Lower lobe of right lung (tissue), 2 donors: ENCODE measurements at places on chromosomes 2 and 18.

DNA sequence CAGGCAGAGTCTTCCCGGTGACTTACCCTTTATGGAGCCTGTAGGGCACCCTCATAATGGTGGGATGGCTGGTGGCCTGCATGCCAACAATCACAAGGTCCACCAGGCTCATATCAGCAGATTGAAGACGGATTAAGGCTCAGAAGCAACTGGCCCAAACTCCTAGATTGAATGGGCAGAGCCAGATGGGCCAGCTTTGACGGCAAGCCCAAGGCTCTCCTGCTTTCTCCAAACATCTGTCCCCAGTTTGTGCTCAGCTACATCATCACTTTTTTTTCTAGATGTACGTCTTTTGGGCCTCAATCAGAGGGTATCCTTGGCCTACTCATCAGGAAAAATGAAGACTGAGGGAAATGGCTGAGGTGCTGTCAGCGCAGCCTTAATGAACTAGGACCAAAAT, 114.6 kb downstream of the VIT start:
- DNase-seq = no peak

- no peak for DNase-seq
These were observed 10.5 kb downstream of the DOK6 start for GRCh38 chr18:69411199-69411598.

GRCh38 chr18:1090758-1091157, 186.1 kb downstream of the ADCYAP1 start:
- DNase-seq = no peak

DNA sequence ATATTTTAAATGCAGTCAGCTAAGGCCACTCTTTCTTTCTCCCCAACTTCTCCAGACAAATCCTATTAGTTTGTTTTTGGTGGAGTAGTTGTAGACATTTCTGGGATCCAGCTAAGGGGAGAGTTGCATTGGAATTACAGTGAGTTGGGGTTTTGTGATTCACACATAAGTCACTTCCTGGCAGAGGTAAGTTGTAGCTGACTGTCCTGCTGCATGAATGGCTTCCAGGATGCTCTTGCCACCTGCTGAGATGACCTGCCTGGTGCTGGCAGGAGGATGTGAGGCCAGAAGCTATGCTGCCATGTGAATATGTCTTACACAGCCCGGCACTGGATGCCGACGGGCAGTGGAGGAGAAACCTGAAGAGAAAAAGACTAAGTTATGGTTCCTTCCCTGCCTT, 243.7 kb downstream of the TDRD15 start:
- no peak for DNase-seq

DNA sequence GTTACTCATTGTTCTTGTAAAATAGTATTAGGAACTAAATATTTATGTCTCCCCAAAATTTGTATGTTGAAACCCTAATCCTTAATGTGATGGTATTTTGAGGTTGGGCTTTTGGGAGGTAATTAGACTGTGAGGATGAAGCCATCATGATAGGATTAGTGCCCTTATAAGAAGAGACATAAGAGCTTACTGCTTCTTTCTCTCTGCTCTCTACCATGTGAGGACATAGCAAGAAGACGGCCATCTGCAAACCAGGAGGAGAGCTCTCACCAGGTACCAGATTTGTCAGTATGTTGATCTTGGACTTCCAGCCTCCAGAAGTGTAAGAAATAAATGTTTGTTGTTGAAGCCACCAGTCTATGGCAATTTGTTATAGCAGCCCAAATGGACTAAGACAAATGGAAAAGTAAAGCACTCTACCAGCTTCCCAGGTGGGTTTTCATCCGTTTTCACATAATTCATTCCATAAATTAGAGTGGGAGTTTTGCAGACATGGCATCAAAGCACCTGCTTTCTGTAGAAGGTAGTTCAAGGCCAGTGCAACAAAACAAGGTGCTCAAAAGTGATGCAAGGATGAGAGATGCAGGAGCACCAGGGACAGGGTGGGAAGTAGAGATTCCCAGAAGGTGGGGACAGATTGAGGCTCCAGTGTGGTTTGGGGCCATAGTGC, 70.7 kb downstream of the MYCN start:
- DNase-seq = no peak

DNA sequence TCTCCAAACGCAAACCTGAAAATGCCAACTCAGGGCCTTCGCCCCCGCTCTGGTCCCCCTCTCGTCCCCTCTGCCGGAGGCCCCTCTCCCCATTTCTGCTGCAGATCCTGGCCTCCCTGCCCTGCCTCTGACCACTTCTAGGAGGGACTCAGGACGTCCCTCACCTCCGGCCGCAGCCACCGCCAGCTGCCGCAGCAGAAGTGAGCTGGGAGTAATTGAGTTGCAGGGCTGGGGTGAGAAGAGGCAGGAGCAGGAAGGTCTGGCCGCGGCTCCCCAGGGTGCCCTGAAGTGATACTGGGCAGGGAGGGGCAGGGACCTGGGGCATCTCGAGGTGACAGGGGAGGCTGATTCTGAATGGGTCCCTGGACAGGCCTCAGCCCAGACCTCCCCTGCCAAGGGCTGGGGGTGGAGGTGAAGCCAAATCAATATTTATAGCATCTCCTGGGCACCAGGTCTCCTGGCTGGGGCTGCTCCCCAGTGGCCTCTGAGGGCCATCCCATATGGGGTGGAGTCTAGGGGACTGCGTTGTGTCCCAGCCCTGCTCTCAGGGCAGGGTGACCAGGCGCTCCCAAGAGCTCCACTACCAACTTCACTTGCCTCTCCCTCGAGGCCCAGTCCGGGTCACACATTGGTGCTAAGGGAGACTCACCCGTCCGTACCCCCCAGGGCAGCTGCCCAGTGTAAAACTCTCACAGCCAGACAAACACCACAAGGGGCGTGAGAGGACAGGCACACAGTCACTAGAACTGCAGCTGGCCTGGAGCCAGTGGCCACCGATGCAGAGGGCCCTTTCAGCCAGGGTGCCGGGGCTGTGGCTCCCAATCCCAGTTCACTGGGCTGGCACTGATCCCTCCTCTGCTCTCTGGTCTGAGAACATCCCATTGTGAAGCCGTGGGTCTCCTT, 33.0 kb downstream of the KCNIP3 start:
- DNase-seq = no peak
